Astrocyte of the spinal cord (primary cell): ENCODE measurements at places on chromosomes 3 and 15.

- no peak for DNase-seq
Observed at GRCh38 chr15:43928152-43928551, 101.3 kb downstream of the WDR76 start.

- DNase-seq = no peak
Observed at GRCh38 chr3:143576568-143577270, 271.5 kb downstream of the SLC9A9 start.

- no peak for DNase-seq
Observed at GRCh38 chr3:16319307-16319706, 54.3 kb downstream of the OXNAD1 start.

- no peak for DNase-seq
Observed at GRCh38 chr3:53357458-53357857, 10.1 kb upstream of the DCP1A start.

GRCh38 chr3:49199239-49199899, 28.0 kb downstream of the KLHDC8B start:
- peak; percentile 84 for DNase-seq

DNA sequence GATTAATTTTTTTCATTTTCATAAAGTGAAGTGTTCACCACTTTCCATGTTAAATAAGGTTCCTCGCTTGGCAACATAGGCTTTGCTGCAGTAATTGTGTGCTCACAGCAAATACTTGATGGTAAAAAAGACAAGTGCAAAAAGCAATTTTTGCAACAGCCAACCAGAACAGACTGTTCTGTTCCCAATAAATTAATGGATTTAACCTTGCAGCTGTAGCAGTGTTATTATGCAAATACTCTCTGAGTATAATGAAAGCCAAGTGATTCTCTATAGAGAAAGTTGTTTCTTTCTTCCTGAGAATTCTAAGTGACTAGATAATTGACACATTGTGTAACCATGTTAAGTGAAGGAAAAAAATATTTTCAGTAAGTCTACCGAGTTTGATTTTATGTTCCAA, 183.7 kb upstream of the NAALADL2 start:
- DNase-seq = no peak

DNA sequence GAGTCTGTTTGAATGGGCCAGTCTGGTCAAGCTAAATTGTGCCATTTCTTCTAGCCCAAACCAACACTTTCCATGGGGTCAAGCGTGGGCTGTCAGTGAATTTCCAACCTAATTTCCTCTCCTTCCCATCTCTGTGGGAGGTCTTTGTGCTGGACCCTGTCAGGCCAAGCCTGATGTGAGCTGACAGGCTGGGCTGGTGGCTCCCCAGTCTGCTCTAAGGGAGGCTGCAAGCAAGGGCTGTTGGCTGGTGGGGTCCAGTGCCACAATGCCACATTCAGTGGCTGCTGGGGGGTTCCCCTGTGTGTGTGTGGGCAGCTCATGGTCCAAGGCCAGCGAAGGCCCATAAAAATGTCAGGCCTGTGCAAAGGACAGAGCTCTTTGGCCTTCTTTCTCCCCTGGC, 216.1 kb downstream of the OPA1 start:
- no peak for DNase-seq

DNA sequence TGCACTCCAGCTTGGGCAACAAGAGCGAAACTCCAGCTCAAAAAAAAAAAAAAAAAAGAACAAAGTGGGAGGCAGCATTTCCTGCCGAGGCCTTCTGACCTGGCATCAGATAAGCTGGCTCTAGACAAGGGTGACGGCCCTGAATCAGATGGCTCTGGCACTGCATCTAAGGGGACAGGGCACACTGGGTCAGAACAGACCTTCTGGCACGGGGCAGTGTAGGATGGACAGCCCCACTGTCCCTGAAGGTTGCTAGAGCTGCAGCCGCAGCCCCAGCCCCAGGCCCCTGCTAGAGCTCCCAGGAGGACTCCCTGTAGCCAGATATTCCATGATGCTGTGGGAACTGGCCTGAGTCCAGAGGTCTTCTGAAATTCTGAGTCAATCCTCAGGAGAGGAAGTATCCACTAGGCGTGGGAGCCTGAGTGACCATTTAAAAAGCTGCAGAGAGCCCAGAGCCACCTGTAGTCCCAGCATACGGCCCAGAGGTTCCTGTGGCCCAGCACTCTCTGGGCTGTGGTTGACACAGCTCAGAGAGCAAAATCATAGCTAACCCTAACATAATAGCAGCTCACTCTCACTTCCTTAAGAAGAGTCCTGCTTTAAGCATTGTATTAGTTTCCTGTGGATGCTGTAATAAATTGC, 69.2 kb upstream of the MFGE8 start:
- DNase-seq = peak; percentile 82

- no peak for DNase-seq
Observed at GRCh38 chr3:50276762-50277101, 2.2 kb upstream of the LSMEM2 start.

DNA sequence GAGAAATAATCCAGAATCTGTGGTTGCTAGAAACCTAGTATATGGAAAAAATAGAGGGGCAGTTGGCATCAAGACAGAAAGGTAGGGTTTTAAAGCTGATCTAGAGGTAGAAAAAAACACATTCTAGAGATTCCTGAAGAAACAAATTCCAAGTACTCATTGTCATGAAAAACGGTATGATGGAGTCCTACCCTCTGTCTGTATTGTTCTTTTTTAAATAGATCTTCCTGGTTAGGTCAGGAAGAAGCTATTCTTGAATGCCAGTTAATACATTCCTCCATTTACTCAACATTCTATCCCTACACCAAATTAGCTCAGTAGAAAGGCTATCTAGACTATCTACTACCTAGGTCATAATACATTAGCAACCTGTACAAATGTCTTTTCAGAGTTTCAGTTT, 364.7 kb downstream of the FHIT start:
- DNase-seq = no peak

DNA sequence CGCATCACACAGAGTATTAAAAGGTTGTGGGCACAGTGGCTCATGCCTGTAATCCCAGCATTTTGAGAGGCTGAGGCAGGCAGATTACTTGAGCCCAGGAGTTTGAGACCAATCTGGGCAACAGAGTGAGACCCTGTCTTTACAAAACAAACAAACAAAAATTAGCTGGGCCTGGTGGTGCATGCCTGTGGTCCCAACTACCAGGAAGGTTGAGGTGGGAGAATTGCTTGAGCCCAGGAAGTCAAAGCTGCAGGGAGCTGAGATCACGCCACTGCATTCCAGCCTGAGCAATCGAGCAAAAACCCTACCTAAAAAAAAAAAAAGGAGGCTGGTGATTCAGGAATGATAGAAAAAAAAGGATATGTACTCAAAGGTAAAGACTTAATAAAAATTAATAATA, 28.2 kb upstream of the ST6GAL1 start:
- DNase-seq = peak; percentile 38

- DNase-seq = no peak
Observed at GRCh38 chr3:138375447-138375846, 27.1 kb downstream of the MRAS start.

DNA sequence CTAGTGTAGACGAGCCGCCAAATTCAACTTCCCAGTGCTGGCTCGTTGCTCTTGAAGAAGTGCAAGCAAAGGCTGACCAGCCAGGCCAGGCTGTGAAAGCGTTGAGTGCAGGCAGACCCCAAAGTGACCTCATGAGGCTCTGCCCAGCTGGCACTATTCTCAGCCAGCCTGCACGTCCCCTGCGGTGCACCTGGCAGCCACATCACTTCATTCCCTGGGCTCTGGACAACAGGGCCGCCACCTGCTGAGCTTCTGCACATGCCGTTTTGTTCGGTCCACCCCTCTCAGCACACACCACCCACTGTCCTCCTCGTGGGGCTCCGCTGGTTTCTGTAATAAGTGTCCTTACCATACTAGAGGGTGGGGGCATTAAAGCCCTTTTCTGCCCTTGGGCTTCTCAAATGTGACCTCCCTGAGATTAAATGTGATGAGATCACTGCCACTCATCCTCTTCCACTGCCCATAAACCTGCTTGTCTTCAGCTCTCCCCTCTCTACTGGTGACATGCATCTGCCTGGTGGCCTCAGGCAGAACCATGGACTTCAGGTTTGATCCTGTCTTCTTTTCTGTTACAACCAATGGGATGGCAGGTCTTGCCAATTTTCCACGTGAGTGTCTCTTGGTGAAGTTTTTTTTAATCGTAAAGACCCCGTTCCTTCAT, 6.1 kb downstream of the RASGRF1 start:
- DNase-seq = no peak

DNA sequence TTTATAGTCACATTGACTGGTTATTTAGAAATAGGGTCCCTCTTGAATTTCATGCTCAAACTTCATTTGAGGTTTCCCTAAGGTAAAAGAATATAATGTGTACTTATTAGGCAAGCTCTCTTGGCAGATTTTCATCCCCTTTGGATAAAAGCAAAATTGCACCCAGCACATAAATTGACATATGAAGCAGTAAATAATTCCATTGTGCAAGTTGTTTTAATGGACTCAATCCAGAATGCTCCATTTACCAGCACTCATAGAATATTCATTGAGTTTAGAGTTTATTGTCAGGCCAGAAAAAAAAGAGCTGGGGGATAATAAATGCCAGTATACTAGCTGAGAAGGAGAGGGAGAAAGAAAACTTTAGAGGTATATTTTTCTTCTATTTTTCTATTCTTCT, 136.8 kb downstream of the TPRG1 start:
- DNase-seq = no peak

- DNase-seq = peak; percentile 68
Observed at GRCh38 chr15:29685156-29686078, 136.9 kb downstream of the TJP1 start.

DNA sequence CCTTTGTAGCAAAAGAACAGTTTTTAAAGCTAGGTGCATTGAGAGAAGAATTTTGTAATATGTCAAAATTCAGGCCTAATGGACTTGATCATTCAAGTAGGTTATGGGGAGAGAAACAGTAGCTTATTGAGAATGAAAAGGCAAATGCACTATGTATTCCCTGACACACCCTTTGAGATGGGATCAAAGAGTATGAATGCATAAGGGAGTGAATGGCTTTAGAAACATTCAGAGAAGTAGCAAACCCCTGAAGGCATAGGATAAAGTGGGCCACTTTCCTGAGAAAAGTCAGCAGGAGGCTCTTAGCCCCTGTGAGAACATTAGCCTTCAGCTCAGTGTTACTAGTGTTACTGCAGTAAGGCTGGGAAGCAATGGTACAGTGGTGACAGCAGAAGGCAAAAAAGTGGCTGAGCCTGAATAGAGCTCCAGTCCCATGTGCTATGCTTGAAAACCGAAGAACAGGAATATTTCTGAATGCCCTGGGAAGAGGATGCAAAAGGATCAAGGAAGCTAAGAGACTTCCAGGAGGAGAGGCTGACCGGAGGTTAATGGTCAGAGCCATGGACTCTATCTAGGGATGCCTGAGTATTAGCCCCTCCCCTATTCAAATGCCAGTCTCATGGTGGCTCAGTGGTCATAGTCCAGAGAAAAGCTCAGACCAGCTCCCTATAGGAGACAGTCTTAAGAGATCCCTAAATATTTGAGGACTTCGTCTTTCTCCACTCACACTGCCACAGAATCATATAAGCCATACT, 218.2 kb upstream of the SGO1 start:
- no peak for DNase-seq

- DNase-seq = no peak
Observed at GRCh38 chr3:51139616-51140015, 245.5 kb upstream of the MANF start.

DNA sequence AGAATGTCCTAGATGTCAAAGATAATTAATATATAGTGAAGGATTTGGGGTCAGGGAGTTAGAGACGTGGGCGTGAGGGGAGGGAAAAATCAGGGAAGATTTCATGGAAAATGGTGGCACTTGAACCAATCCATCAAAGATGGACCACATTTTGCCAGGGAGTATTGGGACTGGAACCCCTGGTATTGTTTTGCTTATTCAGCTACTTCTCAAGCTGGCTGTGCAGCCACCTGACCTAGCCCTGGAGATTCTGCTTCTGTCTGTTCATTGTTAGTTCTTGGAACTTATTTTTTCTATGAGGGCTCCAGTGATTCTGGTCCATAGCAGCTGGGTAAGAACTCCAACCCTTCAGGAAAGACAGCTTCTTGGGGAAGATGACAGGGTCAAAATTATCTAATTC, 3.3 kb upstream of the THRB start:
- DNase-seq = no peak

GRCh38 chr3:88921986-88922385, 185.4 kb upstream of the EPHA3 start:
- DNase-seq = no peak

DNA sequence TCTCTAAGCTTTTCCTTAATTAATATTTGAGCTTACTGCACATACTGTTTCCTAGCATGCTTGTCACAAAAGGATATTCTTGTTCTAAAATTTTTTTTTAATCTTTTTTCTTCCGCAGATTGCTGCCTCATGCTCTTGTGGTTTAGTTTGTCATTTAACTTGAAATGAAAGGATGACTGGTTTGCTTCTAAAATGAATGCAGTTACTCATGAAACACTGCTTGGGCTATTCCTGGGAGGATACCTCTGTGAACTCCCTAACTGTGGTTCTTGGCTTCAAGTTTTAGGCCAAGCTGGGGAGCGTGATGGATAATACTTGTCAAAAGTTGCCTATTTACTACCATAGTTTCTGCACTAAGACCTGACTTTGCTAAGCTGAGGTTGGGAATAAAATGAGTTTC, 64.0 kb downstream of the USP13 start:
- DNase-seq = peak; percentile 93

GRCh38 chr15:39084674-39085530, 496.0 kb upstream of the THBS1 start:
- DNase-seq = peak; percentile 28

- DNase-seq = no peak
Observed at GRCh38 chr3:192068464-192069254, 607.7 kb downstream of the PYDC2 start.

DNA sequence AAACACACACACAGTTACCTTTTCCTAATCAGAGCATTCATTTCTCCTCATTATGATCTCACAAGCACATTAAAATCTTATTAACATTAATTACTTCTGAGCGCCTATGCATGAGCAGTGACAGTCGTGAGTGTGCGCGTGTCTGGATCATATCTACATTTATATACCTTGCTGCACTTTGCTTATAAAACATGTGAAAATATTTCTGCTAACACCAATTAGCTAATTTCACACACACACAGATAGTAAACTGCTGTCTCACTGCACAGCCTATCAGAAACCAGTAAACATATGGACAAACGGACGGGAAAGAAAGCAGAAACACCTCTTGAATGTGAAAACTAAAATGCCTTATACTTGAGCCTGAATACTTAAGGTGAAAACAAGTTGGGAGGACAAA, 64.8 kb downstream of the ZBTB20 start:
- DNase-seq = no peak

- DNase-seq = peak; percentile 82
Observed at GRCh38 chr3:15268033-15268631, 62.1 kb downstream of the CAPN7 start.

- no peak for DNase-seq
Observed at GRCh38 chr3:70607469-70607868, 295.0 kb upstream of the MDFIC2 start.

DNA sequence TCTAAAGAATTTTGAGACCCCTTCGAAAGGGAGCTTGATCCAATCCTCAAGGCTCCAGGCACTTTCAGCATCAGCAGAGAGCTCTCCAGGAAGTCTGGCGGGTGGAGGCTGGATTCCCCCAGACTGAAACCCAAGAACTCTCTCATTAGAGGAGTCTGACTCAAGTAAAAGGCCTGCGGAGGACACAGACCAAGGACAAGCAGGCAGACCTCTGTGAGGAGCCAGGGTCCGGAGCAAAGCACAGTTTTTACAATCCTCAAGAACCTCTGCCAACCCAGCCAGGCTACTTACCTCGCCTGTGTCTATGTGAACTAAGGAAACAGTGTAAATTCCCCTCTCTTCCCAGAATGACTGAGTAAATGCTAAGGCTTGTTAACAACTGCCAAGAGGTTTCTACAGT, 86.2 kb downstream of the FBN1 start:
- peak; percentile 93 for DNase-seq

GRCh38 chr3:108408883-108409799, 101.3 kb downstream of the MYH15 start:
- no peak for DNase-seq
